ENCODE measurements at places on chromosomes 1 and 21. TPM values are rescaled to one million over a fixed set of nuclear protein-coding genes. Genes with fewer than 3 reads are reported as not detected.

DNA sequence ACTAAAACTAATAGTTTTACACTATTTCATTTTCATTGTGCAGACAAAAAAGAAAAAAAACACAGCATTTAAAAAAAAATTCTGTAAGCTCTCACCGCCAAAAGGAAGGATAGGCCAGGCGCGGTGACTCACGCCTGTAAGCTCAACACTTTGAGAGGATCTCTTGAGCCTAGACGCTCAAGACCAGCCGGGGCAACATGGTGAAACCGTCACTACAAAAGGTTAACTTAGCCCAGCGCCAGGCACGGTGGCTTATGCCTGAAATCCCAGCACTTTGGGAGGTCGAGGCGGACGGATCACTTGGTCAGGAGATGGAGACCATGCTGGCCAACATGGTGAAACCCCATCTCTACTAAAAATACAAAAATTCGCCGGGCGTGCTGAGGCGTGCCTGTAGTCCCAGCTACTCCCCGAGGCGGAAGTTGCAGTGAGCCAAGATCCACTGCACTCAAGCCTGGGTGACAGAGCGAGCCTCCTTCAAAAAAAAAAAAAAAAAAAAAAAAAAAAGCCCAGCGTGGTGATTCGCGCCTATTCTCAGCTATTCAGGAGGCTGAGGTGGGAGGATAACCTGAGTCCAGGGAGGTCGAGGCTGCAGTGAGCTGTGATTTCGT is 14.3 kb upstream of the SPEN start:
- DNase-seq, result no peak

DNA sequence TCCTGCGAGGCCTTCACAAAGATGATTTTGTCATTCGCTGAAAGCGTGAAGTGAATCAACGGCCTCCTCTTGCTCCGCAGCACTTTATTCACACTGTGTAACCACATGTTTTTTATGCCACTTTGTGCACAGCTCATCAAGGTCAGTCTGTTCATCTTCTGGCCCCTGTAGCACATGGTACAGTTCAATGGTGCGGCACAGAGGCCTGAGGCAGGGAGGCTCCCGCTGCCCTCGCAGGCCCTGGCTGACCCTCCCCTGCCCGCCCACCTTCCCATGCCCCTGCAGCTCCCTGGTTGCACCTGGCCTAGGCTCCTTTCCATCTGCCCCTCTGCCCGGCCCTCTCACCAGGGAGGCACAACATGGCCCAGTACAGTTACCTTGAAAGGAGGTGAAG is 87.5 kb downstream of the CD247 start:
- DNase-seq, result no peak

DNA sequence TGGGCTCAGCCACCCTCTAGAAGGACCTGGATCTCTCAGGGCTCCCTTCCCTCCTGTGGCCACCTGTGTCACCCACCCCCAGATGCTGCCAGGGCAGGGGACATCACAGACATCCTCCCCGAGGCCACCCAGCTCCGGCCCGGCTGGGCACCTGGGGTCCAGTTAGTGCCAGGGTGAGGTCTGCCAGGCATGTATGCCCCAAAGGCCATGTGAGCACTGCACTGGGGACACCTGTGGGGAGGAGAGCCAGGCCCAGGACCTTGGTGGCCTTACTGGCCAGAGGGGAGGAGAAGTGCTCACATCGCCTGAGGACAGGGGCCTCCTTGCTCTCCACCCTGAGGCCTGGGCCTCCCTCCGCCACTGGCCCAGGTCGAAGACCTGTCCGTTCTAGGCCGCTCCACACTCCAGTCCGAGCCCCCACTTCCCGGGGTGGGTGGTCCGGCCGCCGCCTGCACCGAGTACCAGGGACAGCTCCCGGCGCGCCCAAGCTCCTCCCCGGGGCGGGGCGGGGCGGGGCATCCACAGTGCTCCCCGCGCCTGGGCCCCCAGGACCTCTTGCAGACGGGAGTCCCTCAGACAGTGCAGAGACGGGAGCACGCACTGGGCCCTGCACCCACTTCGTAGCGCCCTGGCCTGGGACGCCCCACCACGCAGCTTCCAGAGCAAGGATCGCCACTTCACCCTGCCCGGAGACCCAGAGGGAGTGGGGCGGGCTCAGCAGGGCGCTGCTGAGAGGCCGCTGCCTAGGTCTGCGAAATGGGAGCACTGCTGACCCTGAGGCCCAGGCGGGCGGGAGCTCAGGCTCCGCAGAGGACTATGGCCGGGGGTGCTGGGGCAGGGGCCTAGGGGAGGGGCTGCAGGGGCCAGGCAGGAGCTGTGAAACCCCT is 34.3 kb upstream of the CCDC27 start:
- DNase-seq, result peak; percentile 59

- no peak for DNase-seq
Observed at GRCh38 chr1:164683235-164683634, 124.3 kb downstream of the PBX1 start.

- no peak for DNase-seq
Observed at GRCh38 chr21:39796466-39796865, 51.5 kb downstream of the IGSF5 start.

GRCh38 chr1:205518661-205519540 is 14.4 kb downstream of the CDK18 start:
- no peak for DNase-seq

GRCh38 chr1:27152004-27152828 is 2.7 kb downstream of the SLC9A1 start:
- no peak for DNase-seq

- DNase-seq, result no peak
Observed at GRCh38 chr1:30337324-30337620, 386.1 kb downstream of the MATN1 start.

- no peak for DNase-seq
Observed at GRCh38 chr1:153963850-153964331, 554 bp upstream of the SLC39A1 start.

GRCh38 chr21:46294647-46295176 is 8.6 kb downstream of the YBEY start:
- DNase-seq, result peak; percentile 10

DNA sequence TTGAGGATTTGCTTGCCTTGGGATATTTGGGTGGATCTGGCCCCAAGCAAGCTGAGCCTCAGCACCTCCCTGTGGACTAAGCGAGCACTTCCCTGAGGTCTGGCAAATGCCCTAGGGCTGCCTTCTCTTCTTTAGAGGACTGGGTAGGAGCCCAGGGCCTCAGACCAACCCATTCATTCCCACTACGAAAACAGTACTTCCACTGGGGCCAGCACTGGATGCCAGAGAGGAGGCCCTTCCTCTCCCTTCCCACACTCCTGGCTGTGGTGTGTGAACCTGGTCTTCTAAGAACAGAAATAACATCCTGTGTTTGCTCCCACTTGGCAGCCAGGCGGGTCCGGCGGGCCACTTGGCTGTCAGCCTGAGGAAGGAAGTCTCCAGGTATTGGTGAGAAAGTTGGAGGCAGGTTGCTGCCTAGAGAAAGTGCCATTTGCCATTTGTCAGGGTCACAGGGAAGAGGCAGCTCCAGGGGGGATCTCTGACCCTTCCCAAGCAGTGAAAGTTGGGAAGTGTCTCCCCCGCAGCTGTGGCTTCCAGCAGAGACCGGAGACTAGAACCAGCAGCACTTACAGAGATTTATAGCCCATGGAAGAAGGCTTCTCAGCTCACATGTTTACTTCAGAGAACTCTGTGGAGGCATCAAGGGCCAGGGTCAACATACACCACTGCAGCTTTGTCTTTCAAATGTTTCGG is 323.5 kb downstream of the SIPA1L2 start:
- DNase-seq, result no peak

DNA sequence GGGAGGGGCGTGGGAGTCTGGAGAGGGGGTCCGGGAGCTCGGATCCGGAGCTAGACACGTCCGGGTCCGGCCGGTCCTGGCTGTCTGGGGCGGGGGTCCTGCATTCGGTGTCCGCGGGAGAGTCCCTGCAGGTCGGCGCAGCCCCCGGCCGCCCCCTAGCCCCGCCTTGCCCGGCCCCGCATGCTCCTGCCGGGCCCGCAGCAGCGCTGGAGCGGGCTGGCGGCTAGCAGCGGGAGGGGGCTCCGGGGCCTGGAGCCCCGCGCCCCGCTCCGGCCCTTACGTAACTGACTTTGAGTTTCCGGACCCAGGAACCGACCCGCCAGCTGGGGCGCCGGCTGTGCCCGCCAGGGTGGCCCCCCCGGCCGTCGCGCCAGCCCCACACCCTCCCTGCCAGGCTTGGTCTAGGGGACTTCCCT is 26.9 kb upstream of the EPB41 start:
- DNase-seq, result no peak

GRCh38 chr1:26553942-26554682 is 24.6 kb downstream of the RPS6KA1 start:
- no peak for DNase-seq

DNA sequence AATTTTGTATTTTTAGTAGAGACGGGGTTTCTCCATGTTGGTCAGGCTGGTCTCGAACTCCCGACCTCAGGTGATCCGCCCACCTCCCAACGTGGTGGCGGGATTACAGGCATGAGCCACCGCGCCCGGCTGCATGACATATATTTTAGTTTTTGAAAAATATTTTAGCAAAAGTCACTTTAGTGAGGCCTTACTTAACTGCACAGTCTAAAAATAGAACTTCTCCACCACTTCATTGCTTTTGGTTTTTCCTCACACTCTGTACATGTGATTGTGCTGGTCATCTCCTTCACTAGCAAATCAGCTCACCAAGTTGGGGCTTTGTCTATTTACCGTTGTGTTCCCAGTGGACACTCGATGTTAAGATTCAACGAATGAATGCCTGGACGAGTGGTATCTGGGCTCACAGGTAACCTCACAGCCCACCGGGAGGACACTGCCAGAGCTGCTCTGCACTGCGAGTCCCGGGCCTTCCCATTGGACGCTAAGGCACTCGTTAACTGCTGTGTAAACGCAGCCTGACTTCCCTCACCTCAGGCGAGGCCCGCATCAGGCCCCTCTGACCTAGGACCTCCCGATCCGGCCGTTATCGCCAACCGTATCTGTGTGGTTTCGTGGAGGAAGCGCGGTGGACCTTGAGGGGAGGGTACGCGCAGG is 14.0 kb upstream of the ZNF692 start:
- DNase-seq, result peak; percentile 76

DNA sequence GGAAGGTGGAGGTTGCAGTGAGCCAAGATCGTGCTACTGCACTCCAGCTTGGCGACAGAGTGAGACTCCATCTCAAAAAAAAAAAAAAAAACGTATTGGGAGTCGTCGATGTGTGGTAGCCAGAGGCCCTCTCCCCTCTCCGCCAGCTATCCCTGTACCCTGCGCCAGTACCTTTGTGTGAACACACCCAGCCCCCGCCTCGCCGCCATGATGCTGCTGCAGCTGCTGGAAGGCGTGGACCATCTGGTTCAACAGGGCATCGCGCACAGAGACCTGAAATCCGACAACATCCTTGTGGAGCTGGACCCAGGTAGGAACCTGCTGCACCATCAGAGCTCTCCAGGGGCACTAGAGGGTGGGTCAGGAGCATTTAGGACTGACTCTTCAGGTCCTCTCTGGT is 12.2 kb downstream of the PINK1 start:
- DNase-seq, result no peak

GRCh38 chr1:221725735-221726672 is 15.9 kb downstream of the DUSP10 start:
- no peak for DNase-seq

DNA sequence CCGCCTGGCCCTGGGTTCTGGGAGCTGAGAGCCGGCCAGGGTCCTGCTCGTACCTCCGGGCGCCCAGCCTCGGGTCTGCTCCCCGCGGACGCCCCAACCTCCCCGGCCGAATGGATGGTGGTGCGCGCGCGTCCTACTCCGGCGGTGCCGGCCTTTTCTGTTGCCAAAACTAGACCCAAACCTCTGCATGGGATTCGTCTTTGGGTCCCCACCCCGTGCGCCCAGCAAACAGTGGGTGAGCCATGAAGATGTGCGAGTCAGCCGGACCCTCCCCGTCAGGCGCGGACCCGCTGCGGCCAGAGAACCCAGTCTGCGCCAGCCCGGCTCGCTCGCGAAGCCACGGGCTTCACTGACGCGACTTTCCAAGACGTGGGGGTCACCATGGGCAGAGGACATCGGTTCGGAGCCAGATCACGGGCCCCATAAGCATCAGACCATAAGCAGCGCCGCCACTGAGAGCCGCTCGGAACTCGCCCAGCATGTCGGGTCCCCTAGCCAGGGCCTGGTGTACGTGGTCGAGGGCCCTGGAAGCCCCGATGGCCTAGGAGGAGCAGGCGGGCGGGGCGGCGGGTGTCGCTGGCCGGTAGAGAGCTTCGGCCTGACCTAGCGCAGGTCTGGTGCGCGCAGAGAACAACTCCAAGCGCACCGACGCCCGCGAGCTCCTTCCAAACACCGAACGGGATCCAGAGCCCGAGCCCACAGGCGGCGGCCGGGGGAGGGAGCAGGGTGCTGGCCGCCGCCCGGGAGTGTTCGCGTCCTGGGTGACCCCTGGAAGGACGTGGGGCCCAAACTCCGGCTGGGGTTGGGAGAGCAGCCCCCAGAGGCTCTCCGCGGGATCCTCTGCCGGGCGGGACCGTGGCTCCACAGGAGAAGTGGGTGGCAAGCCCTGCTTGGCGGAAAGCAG is 1.0 kb upstream of the TP73 start:
- DNase-seq, result no peak

DNA sequence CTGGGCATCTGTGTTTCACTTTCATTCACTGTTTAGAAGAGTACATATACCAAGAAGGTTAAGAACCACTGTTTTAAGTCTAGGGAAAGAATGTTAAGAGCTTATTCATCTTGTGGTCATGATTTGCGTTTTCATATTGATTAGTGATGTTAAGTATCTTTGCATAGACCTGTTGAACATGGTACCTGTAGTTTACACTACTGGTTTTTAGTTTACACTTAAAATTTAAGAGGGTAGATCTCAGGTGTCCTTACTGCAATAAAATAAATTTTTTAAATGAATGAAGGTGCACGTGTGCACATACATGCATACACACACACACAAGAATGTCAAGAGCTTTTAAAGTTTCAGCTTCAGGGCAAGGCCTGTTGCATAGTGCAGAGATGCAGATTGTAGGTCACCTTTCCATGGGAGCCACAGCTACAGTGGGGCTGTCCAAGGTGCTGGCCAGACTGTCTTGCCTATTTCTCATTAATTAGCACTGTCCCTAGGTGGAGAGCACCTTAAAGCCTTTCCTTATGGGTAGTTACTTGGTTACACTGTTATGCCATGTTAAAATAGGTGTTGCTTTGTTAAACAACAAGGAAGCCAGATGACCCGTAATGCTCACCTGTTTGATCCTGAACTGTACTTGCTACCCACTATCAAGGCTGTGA is 543.0 kb upstream of the DAB1 start:
- DNase-seq, result peak; percentile 1

DNA sequence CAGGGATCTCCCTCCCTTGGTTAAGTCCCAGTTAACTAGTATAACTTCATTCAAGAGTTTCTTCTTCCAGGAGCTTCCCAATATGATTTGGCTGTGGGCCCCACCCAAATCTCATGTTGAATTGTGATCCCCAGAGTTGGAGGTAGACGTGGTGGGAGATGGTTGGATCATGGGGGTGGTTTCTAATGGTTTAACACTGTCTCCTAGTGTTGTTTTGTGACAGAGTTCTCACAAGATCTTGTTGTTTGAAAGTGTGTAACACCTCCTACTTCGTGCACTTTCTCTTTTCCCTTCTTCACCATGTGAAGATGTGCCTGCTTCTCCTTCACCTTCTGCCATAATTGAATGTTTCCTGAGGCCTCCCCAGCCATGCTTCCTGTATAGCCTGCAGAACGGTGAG is 251.8 kb upstream of the FGGY start:
- no peak for DNase-seq

The SGIP1 gene
- polyA plus RNA-seq, result 4.9 TPM

The OR2T33 gene
- not detected for polyA plus RNA-seq

The FCRLB gene
- polyA plus RNA-seq, result 0.34 TPM

The HSD3B2 gene
- not detected for polyA plus RNA-seq
